ENCODE measurements at places on chromosomes 16 and 17.

- DNase-seq: no peak
These were observed at the start of gene ARHGAP44 for GRCh38 chr17:12789481-12790248. ARHGAP44 (plus strand) TSS chr17:12789498; CDS start chr17:12789839, 341 bp downstream.

- no peak for DNase-seq
These were observed 41.9 kb downstream of the SALL1 start for GRCh38 chr16:51109173-51109572.

- no peak for DNase-seq
These were observed 23.2 kb downstream of the MAP3K14 start for GRCh38 chr17:45293413-45294211.

DNA sequence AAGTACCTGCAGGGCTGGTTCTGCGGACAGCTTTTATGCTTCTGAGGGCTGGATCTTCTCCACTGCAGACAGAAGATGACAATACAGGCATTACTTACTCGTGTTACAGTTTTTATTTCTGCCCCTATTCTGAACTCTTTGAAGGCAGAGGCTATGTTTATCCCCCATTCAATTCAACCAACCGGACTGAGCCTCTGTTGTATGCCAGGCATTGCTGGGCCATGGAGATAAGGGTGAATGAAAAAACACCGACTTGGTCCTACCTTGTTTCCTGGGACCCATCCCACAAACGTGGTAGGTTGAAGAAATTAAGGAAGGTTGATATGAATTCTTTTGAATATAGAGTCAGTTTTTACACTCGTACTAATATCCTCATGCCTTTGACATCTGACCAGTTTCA is 10.0 kb upstream of the HP start:
- DNase-seq: no peak

DNA sequence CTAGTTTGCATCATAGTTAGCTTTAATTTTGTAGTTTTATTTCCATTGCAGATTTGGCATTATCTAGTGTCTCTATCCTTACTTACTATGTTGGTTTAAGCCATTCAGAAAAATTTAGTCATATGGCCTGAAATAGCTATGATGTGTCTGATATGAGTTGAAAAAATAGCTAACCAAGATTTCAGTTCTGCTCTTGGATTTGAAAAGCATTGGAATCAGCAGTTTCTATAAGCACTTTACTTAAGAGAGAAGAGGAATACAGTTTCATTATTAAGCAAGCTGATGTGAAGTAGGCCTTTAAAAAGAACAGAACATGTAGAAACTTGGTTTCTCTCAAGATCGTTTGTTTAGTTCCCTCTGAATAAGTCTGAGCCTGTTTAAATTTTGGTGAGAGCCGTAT is 25.9 kb downstream of the LPCAT2 start:
- no peak for DNase-seq

DNA sequence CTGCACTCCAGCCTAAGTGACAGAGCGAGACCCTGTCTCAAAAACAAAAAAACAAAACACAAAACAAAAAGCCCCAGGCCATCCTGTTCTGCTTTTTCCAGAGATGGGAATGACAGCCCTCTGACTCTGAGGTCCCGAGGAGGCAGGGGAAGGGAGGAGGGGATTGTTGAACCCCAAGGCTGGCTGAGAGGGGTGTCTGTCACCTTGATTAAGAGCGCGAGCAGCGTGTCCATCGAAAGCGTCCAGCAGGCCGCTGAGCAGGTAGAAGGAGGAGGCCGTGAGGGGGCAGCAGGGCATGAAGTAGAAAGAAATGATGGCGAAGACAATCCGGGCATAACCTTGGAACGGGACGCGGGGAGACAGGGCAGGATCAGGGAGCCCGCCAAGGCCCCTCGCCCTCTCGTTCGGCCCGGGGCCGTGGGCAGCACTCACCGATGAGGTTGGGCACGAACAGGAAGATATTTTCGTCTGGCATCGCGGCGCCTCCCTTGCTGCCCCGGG is 593 bp downstream of the CDIPT start:
- DNase-seq: no peak

- no peak for DNase-seq
These were observed 1241.8 kb upstream of the GOT2 start for GRCh38 chr16:59975953-59976352.

DNA sequence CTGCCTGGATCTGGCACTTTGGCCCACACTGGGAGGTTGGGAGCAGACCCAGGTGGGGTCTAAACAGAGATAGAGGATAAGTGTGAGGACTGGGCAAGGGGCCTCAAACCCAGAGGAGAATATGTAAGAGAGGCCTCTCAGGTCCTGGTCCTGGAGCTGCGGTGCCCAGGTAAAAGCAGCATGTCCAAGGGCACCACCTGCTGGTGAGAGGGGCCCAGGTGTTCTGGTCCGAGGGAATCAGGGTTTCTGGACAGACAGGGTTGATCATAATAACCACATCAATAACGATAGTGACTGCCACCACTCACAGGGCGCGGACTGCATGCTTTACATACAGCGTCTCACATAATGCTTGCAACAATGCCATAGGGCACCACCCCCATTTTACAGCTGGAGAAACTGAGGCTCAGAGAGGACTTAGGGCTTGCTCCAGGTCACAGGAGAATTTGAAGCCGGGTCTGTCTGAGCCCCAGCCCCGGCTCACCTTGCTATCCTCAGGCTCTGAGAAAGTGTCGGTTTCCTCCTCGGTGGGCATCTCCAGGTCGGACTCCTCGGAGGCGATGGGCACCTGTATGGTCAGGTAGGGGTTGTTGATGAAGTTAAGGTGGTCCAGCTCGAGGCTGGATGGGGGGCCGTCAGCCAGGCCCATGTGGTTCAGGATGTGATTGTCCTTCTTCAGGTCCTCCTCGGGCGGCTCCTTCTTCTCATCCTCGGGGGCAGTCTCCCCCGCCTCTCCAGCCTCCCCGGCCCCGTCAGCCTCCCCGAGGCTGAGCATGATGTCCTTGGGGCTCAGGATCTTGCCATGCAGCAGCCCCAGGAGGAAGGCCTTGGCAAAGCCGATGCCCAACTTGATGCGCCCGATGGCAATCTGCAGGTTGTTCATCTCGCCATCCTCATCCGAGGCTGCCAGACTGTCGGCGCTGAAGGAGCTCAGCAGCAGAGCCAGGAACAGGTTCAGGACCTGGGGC is 19.1 kb upstream of the CD79B start:
- no peak for DNase-seq

DNA sequence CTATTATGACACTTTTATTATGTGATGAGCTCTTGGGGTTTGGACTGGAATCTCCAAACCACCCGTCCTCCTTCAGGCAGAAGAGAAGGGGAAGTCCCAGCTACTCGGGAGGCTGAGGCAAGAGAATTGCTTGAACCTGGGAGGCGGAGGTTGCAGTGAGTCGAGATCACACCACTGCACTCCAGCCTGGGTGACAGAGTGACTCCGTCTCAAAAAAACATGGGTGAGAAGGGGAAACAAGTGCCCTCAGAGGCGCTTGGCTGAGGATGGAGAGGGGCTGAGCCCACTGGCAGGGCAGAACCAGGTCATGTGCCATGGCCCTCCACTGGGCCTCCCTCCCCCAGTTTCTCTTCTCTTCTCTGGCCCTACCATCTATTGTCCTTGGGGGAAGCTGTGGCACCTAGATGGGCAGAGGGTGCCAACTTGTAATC is 120.9 kb upstream of the SMURF2 start:
- DNase-seq: no peak

DNA sequence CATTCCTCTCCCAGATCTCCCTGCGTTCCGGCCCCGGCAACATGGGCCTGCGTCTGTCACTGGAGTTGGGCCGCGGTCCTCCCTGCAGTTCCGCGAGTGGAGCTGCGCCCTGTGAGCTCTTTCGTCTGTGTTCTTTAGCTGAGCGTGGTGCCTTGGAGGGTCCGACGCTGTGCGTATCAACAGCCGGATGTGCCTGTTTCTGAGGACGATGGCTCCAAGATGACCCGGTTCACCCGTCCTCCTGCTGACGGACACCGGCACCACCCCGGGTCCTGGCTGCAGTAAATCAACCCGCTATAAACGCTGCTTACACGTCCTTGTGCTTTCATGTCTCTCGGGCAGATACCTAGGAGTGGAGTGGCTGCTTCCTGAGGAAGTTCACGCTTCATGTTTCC is 44.8 kb upstream of the GNG13 start:
- DNase-seq: no peak

DNA sequence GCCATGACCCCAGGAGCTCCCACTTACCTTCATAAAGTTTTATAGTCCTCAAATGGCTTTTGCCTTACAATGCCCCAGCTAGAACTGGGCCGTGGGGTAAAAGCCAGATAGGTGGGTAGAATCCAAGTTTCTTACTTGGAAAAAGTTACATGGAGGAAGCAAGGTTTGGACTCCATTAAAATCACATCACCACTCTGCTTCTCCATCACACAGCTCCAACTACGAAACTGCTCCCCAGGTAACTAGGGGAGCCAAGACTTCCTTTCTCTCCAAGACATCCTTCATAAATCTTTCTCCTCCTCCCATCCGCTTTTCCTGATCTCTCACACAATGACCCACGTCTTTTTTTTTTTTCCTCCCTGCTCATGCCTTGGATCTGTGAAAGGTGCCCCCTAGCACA is 130.8 kb upstream of the RCVRN start:
- DNase-seq: no peak

DNA sequence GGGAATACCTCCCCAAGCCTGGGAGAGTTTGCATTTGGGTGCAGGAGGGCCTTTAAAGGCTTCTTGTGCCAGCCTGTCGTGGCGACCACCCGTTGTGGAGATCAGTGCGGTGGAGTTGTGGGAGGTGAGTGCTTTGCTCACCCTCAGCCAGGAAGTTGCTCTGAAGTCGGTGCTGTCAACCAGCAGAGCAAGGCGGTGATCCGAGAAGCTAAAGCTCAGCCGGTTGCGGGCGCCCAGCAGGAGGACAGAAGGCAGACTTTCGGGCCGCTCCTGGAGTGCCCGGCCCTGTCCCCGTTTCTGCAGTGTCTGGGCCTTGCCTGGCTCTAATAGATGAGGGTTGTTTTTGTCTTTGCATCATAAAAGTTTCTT is 1.4 kb downstream of the UBE2I start:
- DNase-seq: no peak

DNA sequence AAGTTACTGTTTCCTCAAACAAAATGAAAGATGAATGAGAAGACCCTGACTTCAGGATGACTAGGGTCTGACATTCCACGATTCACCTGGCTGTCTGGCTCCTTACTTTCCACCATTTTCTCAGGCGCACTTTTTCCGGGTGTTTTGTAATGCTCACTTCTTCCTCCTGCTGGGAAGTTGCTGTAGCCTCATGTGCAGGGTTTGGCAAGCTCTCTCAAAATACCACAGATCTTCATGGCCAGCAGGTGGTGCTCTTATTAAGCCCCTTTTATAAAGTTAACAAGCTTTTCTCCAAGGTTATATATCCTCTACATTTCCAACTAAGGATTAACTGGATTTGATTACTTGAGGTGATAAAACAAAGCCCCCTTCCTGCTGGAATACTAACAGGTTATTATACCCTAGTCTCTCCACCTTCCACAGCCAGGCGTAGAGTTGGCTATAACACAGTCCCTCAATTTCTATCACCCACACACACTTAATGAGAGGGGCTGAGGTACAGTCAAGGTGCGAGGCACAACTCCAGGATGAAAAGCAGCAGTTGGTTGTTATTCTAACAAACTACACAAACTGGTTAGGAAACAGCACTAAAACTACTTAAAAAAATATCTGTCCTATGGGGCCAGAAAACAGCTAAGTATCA is 45.4 kb downstream of the STH start:
- DNase-seq: peak; percentile 23
